AG09309 (cell line): ENCODE measurements at places on chromosomes 16 and 17.

DNA sequence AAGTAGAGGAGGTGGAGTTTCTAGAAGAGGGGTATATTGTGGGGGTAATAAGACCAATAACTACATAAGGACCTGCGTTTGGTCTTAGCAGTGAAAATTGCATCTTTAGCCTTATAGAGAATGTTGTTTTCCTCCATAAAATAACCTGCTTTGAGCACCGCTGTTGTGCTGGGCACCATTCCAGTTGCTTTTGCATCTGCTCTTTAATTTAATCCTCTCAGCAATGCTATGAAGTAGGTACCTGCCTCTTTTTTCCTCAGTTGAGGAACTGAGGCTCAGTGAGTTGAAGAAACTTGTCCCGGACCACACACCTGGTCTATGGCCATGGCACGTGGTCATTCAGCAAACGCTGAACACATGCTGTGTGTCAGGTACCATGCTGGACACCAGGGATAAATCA, 238.1 kb downstream of the MSI2 start:
- DNase-seq = no peak

- DNase-seq = no peak
These were observed 953.9 kb downstream of the CDH11 start for GRCh38 chr16:64167936-64168335.

GRCh38 chr16:50600582-50601283, 52.5 kb downstream of the NKD1 start:
- DNase-seq = no peak

DNA sequence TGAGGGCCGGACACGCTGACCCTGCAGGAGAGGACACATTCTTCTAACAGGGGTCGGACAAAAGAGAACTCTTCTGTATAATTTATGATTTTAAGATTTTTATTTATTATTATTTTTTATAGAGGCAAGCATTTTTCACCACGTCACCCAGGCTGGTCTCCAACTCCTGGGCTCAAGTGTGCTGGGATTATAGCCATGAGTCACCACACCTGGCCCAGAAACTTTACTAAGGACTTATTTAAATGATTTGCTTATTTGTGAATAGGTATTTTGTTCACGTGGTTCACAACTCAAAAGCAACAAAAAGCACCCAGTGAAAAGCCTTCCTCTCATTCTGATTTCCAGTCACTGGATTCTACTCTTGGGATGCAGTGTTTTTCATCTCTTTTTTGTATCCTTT, 2.3 kb upstream of the SERPINF1 start:
- DNase-seq = no peak

- no peak for DNase-seq
These were observed 714 bp downstream of the ACSF3 start for GRCh38 chr16:89094252-89094879.
